ENCODE measurements at places on chromosomes 1 and 21.

DNA sequence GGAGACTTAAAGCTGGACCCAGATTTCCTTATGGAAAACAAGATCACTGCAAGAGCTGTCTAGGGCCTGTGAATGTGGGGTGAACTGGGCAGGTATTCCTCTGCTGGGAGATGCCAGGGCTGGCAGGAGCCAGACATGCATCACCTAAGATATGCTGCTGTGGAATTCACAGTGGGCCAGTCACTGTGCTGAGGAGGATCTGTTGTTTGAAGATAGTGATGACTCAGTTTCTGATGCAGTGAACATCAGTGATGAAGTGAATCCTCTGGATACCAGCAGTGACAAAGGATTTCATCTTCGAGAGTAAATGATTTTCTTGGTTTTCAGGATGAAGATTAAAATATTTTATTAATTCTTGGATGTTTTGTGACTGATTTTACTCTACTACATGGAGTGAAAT, 29.9 kb upstream of the CAMSAP2 start:
- DNase-seq, result no peak

- no peak for DNase-seq
Observed at GRCh38 chr1:183370399-183371058, 47.7 kb downstream of the NMNAT2 start.

GRCh38 chr1:207873055-207873890, 37.7 kb downstream of the CD34 start:
- DNase-seq, result no peak

- peak; percentile 74 for DNase-seq
Observed at GRCh38 chr21:29258626-29259338, 39.9 kb upstream of the BACH1 start.

DNA sequence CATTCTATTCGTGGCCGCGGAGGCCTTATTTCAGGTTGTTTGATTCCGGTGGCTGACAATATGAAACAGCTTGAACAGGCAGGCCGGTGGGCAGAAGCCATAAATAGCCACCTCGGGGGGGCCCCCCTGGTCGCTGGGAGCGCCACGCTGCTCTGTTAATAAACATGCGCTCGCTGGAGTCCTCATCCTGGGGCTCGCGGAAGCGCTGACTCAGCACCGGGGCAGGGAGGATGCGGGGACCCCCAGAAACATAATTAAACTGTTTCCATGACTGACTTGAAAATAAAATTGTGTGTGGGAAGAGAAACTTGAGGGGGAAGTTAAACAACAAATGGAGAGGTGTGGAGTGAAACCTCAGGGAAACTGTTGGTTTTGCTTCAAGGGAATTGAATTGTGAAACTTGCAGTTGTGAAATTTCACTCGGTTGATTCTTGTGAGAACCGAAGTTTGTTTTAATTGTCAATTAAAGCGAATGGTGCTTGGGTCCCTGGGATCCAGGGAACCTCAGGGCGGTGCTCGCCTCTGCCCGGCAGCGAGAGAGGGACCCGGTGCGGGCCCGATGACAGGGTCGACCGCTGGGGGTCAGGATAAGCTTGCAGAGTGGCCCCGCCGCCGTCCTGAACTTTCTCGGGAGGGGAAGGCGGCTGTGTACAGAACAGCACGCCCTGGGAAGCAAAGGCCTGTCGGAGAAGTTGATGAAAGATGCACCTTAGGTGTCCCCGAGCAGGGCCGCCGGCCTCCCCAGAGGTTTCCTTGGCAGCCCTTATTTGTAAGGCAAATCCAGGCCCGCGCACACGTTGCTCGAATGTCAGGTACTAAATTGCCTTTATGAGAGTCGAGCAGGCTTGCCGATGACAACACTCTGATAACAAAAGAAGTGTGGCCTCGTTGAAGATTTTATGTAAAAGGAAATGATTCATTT, 176.9 kb upstream of the LMO4 start:
- peak; percentile 34 for DNase-seq

DNA sequence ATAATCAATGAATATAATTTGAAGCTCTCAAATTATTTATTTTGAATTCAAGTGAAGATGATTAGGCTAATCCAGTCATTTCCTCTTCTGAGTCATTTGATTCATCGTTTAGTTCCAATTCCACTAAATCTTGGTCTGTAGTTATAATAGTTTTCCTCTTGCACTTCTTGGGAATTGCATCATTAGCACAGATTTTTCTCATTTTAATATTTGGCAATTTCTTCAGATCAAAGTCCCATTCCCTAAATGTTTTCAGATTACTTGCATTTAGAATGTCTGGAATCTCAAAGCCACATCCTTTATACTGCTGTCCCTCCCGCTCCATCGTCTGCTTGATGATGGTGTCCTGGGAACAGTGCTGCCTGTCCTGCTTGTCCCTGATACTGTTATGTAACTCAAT, 43.5 kb downstream of the MAST2 start:
- DNase-seq, result peak; percentile 64

GRCh38 chr1:25167269-25168192, 64.8 kb downstream of the SYF2 start:
- no peak for DNase-seq

DNA sequence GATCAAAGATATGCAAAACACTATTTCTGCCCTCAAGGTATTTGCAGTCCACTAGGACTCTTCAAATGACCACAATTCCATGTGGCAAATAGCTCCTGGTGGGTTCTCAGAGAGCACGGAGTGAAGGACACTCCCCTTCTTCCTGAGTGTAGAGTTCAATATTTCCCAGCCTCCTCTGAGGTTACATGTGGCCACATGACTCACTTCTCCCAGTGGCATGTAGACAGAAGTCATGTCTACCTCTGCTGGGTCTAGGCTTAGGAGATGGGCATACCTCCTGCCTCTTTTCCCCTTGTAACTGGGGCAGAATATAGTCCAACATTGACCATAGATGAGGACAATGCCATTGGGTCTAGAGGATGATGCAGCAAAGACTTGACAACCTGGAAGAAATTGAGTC, 191.4 kb downstream of the MIS18A start:
- DNase-seq, result no peak

GRCh38 chr21:34574601-34575529, 40.0 kb downstream of the RCAN1 start:
- DNase-seq, result no peak

- no peak for DNase-seq
Observed at GRCh38 chr1:175600721-175601440, 142.5 kb downstream of the TNR start.

- no peak for DNase-seq
Observed at GRCh38 chr1:168876830-168877229, 147.8 kb upstream of the DPT start.

DNA sequence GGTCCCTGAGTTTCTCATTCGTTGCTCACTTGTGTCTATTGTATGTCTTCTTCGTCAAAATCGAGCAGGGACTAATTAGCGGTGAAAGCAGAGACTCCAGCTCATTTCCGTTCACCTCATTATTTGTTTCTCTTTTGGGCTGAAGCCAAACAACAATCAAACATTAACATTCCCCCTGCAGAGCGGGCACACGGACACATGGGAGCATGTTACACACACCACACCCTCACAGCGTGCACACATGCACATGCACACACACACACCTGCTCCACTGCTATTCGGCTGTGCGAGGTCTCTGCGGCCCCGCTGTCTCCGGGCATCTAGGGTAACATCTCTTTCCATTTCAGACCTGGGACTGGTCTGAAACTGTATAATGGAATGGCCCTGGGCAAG, 58.5 kb upstream of the LRRC8D start:
- DNase-seq, result no peak

GRCh38 chr1:42231253-42231652, 66.7 kb upstream of the GUCA2A start:
- DNase-seq, result no peak

DNA sequence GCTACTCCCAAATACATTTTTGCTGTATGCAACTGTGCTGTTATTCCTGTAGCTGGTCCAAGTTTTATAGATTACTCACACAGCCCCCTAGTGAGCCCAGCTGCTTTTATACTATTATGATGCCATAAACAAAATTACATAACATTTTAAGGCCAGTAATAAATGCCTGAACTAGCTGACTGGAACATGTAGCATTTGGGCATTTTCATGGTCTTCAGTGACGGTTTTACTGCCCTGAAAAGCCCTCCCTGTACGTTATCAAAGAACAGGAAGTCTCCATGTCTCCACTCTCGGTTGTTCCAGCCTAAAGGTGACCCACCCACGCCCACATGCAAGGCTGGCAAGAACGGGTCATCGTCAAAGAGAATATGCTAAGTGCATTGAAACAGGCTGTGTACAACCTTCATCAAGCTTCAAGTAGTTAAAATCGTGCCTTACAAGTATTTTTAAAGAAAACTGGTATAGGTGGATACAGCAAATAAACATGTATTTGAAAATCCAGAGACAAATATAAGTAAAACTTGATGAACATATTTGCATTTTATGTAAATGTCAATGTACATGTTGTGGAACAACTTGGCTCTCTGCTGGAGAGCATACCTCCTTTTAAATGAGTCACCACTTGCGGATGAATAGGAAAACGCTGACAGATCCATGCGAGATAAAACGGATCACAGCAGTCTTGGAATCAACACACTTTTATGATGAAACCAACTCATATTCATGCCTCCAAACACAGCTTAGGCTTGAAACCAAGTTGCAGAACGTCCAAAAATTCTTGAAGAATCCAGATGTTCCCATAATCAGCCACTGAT, 520.5 kb downstream of the SMYD3 start:
- DNase-seq, result peak; percentile 71

DNA sequence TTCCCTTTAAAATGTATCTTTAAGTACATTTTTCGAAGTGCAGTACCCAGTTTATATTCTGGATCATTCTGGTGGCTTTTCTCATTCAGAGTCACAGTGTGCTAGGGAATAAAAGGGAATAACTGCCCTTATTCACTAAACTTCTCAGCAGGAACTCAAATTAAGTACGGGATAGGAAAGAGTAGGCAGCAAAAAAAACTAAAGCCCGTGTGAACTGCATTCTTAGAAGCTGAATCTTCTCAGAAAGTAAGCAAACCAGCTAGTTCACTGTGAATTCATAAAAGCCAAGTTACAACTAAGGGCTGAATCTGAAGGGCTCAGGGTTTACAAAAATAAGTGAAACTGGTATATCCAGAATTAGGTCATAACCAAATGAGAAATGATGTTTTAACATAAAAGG, 22.0 kb downstream of the PRPF38A start:
- DNase-seq, result no peak

- DNase-seq, result no peak
Observed at GRCh38 chr1:199978408-199978940, 49.0 kb upstream of the NR5A2 start.

- DNase-seq, result no peak
Observed at GRCh38 chr21:42850866-42851391, 28.4 kb downstream of the WDR4 start.
